ENCODE measurements at places on chromosomes 13 and 19.

- no peak for DNase-seq
Observed at GRCh38 chr13:22055259-22055658, 384.4 kb downstream of the FGF9 start.

DNA sequence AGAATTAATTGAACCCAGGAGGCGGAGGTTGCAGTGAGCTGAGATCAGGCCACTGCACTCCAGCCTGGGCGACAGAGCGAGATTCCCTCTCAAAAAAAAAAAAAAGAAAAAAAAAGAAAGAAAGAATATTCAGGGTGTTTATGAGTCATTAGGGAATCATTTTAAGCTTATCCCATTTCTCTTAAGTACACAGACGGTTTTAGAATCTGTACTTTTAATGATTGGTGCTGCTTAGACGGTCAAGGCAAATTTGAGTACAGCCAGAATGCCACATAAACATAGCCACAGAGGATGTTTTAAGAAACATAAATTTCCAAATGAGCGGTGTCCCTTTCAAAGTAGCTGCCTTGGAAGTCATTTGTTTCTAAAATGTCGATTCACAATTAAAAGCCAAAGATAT lies 2.6 kb downstream of the SPRYD7 start:
- no peak for DNase-seq

- no peak for DNase-seq
Observed at GRCh38 chr13:46345866-46346265, 41.2 kb downstream of the RUBCNL start.

GRCh38 chr13:101398920-101399319 lies 17.4 kb downstream of the NALCN start:
- DNase-seq, result no peak

- DNase-seq, result no peak
Observed at GRCh38 chr19:41921577-41922576, 6.4 kb downstream of the ERFL start.
